Fibroblast of skin of back (primary cell): ENCODE measurements at places on chromosomes 6 and 20.

GRCh38 chr6:38273325-38273724 lies 366.4 kb downstream of the BTBD9 start:
- DNase-seq = peak; percentile 66

DNA sequence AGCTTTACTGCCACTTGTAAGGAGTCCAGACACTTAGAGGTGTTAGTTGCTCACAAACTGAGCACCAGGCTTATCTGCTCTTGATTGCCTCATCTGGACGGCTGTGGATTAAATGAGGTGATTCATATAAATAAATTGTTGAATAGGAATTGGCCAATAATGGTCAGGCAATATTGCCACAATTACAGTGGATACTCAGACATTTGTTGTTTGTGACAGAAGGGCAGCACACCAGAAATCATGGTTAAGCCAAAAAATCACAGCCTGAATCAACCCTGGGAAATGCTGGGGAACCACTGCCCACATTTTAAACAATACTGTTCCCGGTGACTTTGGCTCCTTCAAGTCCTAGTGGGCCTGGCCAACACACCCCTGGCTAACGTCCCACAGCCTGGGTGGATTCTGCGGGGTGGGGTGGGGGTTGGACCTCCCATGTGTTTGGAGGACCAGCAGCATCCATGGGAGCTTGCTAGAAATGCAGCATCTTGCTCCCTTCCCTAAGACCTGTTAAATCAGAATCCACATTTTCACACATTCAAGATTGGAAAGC lies 29.5 kb upstream of the SPDEF start:
- DNase-seq = no peak

GRCh38 chr6:154909821-154910220 lies 85.3 kb upstream of the TIAM2 start:
- peak; percentile 66 for DNase-seq

- DNase-seq = no peak
These were observed 64.0 kb upstream of the ELOVL5 start for GRCh38 chr6:53412751-53413150.

DNA sequence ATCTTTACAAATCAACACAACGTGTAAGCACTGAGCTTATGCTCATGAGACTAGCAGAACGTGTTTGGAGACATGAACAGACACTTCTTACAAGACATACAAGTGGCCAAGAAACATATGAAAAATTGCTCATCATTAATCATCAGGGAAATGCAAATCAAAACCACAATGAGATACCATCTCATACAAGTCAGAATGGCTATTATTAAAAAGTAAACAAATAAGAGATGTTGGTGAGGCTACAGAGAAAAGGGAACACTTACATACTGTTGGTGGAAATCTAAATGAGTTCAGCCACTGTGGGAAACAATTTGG lies 327.9 kb upstream of the SOX4 start:
- peak; percentile 33 for DNase-seq

DNA sequence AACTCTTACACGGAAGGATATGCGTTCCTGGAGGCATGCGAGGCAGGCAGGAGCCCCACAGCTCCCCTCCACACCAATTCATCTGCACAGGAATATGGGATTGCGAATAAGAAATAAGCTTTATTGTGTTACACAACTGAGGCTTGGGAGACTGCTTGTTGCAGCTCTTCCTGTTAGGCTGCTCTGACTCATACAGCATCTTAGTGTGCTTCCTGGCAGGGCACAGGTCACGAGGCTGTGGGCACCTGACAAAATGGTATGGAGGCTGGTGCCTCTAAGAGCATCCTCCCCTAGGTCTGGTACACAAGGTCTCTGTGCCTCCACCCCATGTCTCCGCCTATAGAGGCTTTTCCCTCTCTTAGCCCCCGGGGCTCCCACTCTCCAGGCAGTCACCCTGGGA lies 6.8 kb downstream of the SLC22A3 start:
- no peak for DNase-seq

DNA sequence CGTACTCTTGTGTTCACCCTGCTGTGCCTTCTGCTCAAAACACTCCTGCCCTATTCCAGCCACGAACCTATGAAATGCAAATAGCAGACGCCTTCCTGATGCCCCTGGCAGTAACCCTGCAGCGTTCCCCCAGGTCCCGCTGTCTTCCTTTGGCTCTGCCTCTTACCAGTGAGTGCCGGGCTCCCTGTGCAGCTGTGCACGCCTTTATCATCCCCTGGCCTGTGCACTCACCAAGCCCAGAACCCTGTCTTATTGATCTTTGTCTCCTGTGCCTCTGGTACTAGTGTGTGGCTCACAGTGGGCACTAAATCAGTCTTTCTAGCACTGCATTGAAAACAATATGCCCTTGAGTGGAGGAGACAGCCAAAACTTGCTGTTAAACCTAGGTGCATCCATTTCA lies 19.7 kb downstream of the ZDHHC14 start:
- DNase-seq = no peak

DNA sequence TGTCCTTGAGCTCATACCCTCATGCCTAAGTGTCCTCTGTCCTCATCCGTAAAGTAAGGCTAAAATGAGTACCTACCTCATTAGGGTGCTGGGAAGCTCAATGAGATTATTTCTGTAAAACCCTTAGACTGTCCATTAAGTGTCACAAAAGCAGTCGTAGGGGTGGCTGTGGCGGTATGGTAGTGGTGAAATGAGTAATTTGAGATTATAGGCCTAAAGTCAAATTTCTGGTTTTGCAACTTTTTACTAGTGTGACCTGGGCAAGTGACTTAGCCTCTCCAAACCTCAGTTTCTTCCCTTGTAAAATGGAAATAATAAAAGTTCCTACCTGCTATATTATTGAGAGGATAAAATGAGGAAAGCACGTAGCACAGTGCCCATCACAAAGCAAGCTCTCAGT lies 148.2 kb upstream of the AKAP12 start:
- DNase-seq = no peak

DNA sequence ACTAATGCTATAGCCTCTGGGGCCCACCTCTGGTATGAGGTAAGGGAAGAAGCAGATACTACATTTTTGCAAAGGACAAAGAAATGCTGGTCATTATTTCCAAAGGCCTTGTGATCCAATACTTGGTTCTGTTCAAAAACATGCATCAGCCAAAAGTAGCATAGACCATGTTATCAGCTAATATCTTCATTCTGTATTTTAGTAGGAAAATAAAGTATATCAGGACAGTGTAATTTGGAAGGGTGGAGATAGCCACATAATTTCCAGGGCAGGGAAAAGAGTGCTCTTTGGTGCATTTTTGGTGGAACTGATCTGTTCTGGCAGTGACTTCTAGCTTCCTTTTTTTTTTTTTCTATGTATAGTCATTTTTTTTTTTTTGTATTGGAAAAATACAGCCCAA lies 258.0 kb upstream of the SOX4 start:
- DNase-seq = no peak

DNA sequence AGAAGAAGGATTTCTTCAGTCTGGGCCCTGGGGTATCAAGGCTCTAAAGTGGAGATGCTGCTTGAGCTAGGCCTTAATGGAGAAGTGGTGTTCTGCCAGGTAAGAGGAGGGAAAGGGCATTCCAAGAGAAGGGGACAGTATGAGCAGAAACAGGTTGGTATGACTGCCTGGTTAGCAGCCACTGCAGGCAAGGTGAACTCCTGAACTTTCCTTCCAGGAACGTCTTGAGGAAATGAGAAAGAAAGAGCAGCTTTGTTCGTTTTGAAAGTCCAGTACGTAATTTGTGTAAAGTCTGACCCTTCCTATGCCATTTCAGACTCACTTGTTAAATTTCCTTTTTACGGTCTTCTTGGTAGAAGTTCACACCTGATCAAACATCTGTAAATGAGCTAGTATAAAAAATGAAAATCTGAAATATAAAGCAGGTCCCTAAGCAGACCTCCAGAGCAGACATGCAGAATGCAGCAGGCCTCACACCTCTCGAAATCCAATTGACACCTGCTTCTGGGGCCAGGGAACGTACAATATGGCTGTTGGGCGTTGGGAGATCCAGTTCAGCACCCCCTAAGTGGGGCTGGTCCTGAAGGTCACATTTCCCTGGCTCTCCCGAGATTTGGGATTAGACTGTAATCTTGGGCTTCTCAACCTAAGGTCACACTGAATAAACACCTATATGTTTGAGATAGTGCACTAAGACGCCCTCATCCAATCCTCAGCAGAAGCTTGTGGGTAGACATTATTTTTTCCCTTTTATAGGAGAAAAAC lies 33.6 kb downstream of the MYLK4 start:
- DNase-seq = no peak

DNA sequence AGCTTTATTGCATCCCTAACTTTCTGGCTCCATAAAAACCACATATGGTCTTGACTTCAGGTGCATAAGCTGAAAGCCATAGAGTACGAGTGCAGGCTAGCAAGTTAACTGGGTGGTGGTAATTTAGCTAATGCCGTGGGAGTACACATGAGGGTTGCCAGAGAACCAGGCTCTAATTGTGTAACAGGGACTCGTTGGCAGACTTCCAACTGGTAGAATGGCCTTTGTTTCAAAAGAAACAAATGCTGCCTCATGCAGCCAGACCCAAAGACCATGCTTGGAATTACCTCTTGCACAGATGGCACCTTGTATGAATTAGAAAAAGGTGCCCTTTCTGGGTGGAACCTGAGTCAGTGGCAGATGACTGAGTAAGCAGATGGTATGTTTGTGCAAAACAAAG lies 73.2 kb downstream of the LY86 start:
- no peak for DNase-seq

- peak; percentile 61 for DNase-seq
These were observed 22.2 kb upstream of the ATXN1 start for GRCh38 chr6:16783509-16783908.

GRCh38 chr6:155447949-155448348 lies 7.7 kb downstream of the NOX3 start:
- DNase-seq = no peak

GRCh38 chr6:159913862-159914564 lies 23.2 kb downstream of the MAS1 start:
- DNase-seq = no peak

- no peak for DNase-seq
These were observed 261.8 kb downstream of the ADGB start for GRCh38 chr6:146860583-146860982.

GRCh38 chr6:7269816-7270215 lies 43.2 kb downstream of the SSR1 start:
- DNase-seq = no peak

- no peak for DNase-seq
These were observed 117.8 kb upstream of the FOXO3 start for GRCh38 chr6:108442770-108443520.

- no peak for DNase-seq
These were observed 8.3 kb upstream of the WFDC2 start for GRCh38 chr20:45461225-45461624.

- no peak for DNase-seq
These were observed 6.0 kb downstream of the TCF21 start for GRCh38 chr6:133894795-133895358.

GRCh38 chr6:111769365-111770152 lies 103.7 kb downstream of the FYN start:
- no peak for DNase-seq

GRCh38 chr6:17865798-17866725 lies 121.4 kb downstream of the KIF13A start:
- peak; percentile 93 for DNase-seq

GRCh38 chr6:43733471-43734293 lies 36.3 kb upstream of the VEGFA start:
- DNase-seq = no peak

GRCh38 chr6:24078200-24078599 lies 47.8 kb upstream of the NRSN1 start:
- peak; percentile 10 for DNase-seq

DNA sequence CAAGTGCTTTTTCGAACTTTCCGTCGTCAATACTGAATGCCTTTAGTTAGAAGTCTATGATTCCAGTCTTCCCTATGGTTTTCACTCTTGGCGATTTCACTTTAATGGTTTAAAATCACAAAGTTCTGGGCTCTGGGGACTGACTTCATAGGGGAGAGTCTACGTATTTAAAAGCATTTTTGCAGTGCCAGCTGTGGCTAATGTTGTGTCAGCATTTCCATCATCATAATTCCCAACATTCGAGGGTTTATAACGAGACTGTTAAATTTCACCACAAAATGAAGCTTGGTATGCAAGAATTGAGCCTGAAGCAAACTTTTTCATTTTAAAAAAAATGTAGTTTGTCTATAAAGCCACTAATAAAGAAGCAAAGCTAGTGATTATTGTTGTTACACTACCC lies 242.7 kb downstream of the SOX4 start:
- no peak for DNase-seq

GRCh38 chr20:59013959-59014608 lies 5.1 kb upstream of the TUBB1 start:
- peak; percentile 81 for DNase-seq

GRCh38 chr6:2810092-2810671 lies 31.5 kb downstream of the SERPINB1 start:
- no peak for DNase-seq

- DNase-seq = no peak
These were observed 445.0 kb downstream of the CDH26 start for GRCh38 chr20:60403105-60403741.

GRCh38 chr20:24321973-24322372 lies 147.5 kb upstream of the SYNDIG1 start:
- DNase-seq = no peak

DNA sequence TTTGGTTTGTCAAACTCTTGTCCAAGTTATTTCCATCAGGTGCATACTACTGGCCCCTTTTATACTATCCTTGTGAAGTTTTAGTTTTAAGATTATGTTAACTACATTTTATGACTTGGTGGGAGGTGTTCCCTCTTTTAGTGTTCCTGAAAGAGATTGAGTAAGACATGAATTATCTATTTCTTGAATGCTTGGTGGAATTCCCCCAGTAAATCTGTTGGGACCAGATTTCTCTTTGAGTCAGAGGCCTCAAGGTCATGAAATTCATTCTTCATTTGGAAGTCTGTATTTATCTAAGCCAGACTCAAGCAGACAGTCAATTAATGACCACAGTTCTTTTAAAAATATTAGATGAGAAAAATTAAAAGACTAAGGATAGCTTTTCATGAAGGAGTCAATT lies 81.3 kb downstream of the MOXD1 start:
- DNase-seq = peak; percentile 37

DNA sequence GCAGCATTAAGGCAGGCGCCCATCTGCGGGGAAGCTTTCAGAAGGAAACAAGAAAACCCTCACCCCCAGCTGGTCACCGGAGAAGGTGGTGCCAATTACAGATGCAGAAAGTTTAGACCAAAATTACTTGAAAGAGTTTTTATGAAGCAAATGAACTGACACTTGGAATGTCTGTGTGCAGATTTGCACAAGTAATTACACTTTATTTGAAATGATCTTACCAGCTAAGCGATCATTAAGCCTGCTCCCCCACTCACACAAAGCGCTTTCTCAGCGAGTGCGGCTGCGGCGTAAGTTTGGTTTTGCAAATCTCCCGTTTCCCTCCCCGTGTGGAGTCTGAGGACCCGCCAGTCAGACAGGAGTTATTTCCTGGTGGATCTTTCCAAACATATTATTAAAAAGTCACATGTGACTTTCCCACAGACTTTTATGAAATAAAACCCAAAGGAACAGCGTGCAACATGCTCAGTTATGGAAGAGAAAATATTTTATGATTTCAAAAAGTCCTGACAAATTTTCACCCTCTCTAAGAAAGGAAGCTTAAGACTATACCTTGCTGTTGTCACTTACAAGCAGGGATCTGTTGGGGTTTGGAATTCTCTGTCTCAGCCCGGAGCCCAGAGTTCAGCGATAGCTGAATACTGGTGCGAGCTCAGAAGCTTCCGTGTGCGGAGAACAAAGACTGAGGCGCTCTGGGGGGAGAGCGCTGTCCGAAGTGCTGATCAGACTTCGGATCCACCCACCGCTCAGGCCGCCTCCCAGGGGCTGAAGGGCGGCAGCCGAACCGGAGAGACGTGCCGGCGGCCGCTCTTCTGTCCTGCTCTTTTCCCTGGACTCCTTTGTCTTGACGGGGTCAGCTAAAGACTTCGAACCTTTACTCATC lies 2.7 kb upstream of the MYT1 start:
- DNase-seq = peak; percentile 40

- DNase-seq = no peak
These were observed 344.9 kb downstream of the CDKAL1 start for GRCh38 chr6:20879121-20879520.
